ENCODE measurements at places on chromosomes 13 and 19. TPM values are rescaled to one million over a fixed set of nuclear protein-coding genes. Genes with fewer than 3 reads are reported as not detected.

GRCh38 chr13:112079696-112080095, 12.7 kb downstream of the SOX1 start:
- H3K27ac ChIP-seq, result no peak overlapping the region
- DNase-seq, result no peak
- H3K27me3 ChIP-seq, result peaks cover 96% of the 10 kb centered on the region
- H3K36me3 ChIP-seq, result no peaks in the 10 kb centered on the region
- H3K4me1 ChIP-seq, result no peaks in the 10 kb centered on the region
- H3K4me3 ChIP-seq, result no peak overlapping the region

GRCh38 chr13:98181111-98181815, 4.2 kb upstream of the RNF113B start:
- no peak for DNase-seq
- H3K27me3 ChIP-seq, result no peaks in the 10 kb centered on the region
- H3K36me3 ChIP-seq, result peaks cover 8% of the 10 kb centered on the region
- H3K4me3 ChIP-seq, result no peak overlapping the region
- H3K4me1 ChIP-seq, result no peaks in the 10 kb centered on the region
- H3K27ac ChIP-seq, result no peak overlapping the region

GRCh38 chr13:44516771-44517170, 59.4 kb downstream of the TSC22D1 start:
- peaks cover 8% of the 10 kb centered on the region for H3K36me3 ChIP-seq
- no peaks in the 10 kb centered on the region for H3K27me3 ChIP-seq
- H3K27ac ChIP-seq, result no peak overlapping the region

The THSD1 gene
- total RNA-seq, result 4.2 TPM

The ZNF729 gene
- total RNA-seq, result not detected

Measured in left ventricle myocardium inferior (tissue), 1 donor.